ENCODE measurements at places on chromosomes 13 and 19. TPM values are rescaled to one million over a fixed set of nuclear protein-coding genes. Genes with fewer than 3 reads are reported as not detected.

Gene LACC1
- 3.3 TPM for total RNA-seq

Gene ZNF175
- total RNA-seq = 7.5 TPM

Gene LGALS14
- total RNA-seq = not detected

Gene SERP2
- total RNA-seq = 13.1 TPM

Gene STOML3
- not detected for total RNA-seq

Gene PALM
- total RNA-seq = 98.8 TPM

Gene CEACAM21
- total RNA-seq = 0.87 TPM

Gene TEX26
- not detected for total RNA-seq

Gene PPM1N
- total RNA-seq = not detected

Gene URI1
- total RNA-seq = 63.1 TPM

Gene IGSF23
- not detected for total RNA-seq

Gene ZMYM2
- 60.7 TPM for total RNA-seq

- H3K27me3 ChIP-seq = no peaks in the 10 kb centered on the region
- H3K4me1 ChIP-seq = no peaks in the 10 kb centered on the region
- DNase-seq = no peak
- H3K27ac ChIP-seq = no peak overlapping the region
- H3K4me3 ChIP-seq = no peak overlapping the region
Measured at GRCh38 chr13:30268673-30269072, 38.7 kb downstream of the KATNAL1 start.

GRCh38 chr19:46596008-46596407, 5.1 kb upstream of the CALM3 start:
- DNase-seq = no peak
- H3K27me3 ChIP-seq = no peaks in the 10 kb centered on the region
- no peaks in the 10 kb centered on the region for H3K4me1 ChIP-seq
- no peak overlapping the region for H3K27ac ChIP-seq
- H3K36me3 ChIP-seq = no peaks in the 10 kb centered on the region

DNA sequence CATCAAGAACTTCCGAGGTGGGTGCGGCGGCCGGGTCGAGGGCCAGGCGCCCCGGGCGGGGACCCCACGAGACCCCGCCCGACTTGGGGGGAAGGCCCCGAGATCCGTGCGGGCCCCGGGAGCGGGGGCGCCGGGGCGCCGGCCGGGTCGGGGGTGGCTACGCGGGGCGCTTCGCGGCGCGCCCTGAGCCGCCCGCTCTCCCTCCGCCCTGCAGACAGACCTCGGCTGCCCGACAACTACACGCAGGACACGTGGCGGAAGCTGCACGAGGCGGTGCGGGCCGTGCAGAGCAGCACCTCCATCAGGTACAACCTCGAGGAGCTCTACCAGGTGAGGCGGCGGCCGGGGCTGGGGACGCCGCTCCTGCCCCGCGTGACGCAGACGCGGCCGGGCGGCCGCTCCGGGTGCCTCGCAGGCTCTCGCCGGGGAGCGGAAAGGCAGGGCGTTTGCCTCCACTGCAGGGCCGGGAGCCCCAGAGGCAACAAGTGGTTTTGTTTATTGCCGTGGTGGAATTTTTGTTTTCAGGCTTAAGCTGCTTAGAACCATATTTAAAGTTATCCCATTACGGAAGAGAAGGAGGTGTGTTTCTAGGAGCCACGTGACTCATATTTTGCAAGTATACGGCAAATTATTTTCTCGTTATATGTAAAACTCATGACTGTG, 477 bp downstream of the CUL4A start:
- peak overlapping the region; percentile 75 for H3K4me3 ChIP-seq
- peak overlapping the region; percentile 100 for H3K27ac ChIP-seq
- peaks cover 28% of the 10 kb centered on the region for H3K4me1 ChIP-seq
- no peaks in the 10 kb centered on the region for H3K27me3 ChIP-seq

GRCh38 chr13:59340581-59340980, 823.1 kb downstream of the DIAPH3 start:
- no peak overlapping the region for H3K27ac ChIP-seq
- no peaks in the 10 kb centered on the region for H3K27me3 ChIP-seq
- no peaks in the 10 kb centered on the region for H3K4me1 ChIP-seq
- DNase-seq = no peak
- H3K36me3 ChIP-seq = no peaks in the 10 kb centered on the region
- H3K4me3 ChIP-seq = no peak overlapping the region

DNA sequence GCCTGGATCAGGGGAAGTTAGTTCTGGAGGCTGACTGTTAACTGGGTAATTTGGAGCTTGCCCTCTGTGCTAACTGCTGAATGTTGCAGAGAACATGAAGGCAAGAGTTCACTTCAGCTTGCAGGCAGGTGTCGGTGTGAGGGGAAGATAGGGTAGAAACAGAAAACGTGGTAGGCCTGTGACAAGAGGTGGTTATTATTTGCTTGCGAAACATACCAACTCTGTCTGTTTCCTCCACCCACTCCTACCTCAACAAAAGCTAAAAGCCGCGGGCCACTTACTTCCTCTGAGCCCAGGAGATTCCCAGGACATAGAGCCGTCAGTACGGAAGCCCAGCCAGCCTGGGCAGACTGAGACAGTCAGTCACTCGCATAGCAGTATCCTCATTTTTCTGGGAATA, 119.2 kb upstream of the ABCC4 start:
- H3K4me1 ChIP-seq = no peaks in the 10 kb centered on the region
- no peaks in the 10 kb centered on the region for H3K36me3 ChIP-seq
- H3K27me3 ChIP-seq = no peaks in the 10 kb centered on the region

DNA sequence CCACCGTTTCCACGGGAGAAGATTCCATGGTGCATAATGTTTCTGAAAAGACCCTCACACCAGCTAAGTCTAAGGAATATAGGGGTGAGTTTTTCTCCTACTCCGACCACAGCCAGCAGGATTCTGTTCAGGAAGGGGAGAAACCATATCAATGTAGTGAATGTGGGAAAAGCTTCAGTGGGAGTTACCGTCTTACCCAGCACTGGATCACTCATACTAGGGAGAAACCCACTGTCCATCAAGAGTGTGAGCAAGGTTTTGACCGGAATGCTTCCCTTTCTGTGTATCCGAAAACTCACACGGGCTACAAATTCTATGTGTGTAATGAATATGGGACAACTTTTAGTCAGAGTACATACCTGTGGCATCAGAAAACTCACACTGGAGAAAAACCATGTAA, 19.1 kb downstream of the ZNF473 start:
- H3K4me1 ChIP-seq = no peaks in the 10 kb centered on the region
- no peak overlapping the region for H3K4me3 ChIP-seq
- no peaks in the 10 kb centered on the region for H3K27me3 ChIP-seq

GRCh38 chr13:48531416-48532255, 1.2 kb downstream of the RCBTB2 start:
- peaks cover 13% of the 10 kb centered on the region for H3K4me1 ChIP-seq
- H3K27me3 ChIP-seq = no peaks in the 10 kb centered on the region
- peak overlapping the region; percentile 99 for H3K27ac ChIP-seq
- H3K36me3 ChIP-seq = no peaks in the 10 kb centered on the region

DNA sequence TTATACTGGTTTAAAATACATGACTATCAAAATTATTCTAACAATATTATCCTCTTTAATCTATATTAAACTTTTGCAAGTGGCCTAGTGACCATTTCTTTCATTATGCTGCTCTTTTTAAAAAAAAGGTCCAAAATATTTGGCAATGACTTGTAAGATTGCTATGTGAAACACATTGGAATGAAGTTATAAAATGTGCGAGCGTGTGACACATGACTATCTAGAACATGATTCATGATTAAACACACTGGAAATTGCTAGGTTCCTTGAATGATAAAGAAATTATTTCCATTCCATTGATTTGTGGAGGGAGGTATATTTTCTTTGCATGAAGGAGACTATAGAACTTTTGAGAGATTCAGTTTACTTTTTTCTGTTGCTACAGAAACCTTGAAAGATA, 739.1 kb downstream of the DIAPH3 start:
- H3K27me3 ChIP-seq = no peaks in the 10 kb centered on the region
- H3K4me1 ChIP-seq = no peaks in the 10 kb centered on the region
- no peak overlapping the region for H3K27ac ChIP-seq
- no peak for DNase-seq
- H3K36me3 ChIP-seq = no peaks in the 10 kb centered on the region
- no peak overlapping the region for H3K4me3 ChIP-seq

DNA sequence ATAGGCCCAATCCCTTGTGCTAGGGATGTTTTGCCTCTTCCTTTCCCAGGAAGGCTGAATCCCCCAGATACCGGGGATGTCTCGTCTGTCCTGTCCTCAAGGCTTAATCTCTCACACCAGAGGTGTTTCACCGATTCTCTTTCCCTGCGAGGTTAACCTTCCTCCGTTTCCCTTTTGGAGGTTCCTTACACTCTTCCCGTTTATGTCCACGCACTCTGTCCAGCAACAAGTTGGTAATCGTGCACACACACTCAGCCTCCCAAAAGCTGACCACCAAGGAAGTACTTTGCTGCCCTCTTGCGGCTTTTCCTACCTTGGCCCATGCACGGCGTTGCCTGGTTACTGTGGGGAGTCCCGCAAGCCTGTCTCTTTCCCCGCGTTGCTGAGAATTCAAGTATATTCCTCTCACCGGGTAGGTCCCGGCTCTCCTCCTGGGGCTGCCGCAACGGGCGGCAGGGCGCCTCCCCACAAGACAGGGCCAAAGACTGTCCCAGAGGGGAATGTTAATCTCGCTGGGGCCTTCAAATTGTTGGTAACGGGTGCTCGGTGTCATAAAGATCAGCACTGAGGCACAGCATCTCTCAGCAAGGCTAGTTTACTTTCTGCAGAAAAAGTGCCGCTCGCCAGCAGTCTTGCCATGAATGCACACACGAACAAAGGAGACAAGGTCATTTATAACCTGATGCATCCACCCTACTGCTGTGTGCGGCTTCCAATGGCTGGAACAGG, 36.7 kb upstream of the CD177 start:
- H3K36me3 ChIP-seq = no peaks in the 10 kb centered on the region
- no peak overlapping the region for H3K4me3 ChIP-seq
- no peaks in the 10 kb centered on the region for H3K27me3 ChIP-seq
- DNase-seq = no peak
- no peak overlapping the region for H3K27ac ChIP-seq

DNA sequence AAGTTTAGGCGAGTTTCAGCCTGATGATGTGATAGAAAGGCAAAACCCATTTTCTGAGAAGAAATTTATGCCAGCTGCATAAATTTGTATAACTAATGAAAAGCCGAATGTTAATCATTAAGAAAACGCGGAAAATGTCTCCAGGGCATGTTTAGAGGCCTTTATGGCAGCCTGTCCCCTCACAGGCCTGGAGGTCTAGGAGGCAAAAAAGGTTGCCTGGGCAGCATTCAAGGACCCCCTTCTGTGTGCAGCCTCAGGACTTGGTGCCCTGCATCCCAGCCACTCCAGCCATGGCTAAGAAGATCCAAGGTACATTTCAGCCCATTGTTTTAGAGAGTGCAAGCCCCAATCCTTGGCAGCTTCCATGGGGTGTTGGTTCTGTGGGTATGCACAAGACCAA, 614.2 kb downstream of the SLITRK5 start:
- H3K36me3 ChIP-seq = no peaks in the 10 kb centered on the region
- H3K27me3 ChIP-seq = no peaks in the 10 kb centered on the region
- DNase-seq = no peak
- no peak overlapping the region for H3K27ac ChIP-seq
- no peaks in the 10 kb centered on the region for H3K4me1 ChIP-seq
- H3K4me3 ChIP-seq = no peak overlapping the region

DNA sequence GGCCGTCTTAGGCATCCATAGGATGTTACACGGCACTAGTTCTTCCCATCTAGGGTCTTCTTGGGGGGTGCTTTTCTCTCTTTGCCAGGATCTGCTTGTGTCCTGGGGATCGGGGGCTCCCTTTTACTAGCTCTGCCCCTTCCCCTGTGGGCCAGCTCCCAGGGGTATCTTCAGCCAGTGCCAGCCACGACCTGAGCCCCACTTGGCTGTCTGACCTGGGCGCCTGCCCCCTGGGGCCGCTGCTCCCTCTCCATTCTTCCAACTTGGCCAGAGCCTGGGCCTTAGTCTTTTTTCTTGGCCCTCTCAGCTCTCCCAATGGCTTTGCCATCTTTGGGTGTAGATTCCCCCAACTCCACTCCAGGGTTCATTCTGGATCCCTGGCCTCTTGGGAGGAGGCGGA, 3.1 kb downstream of the PRKACA start:
- no peaks in the 10 kb centered on the region for H3K4me1 ChIP-seq
- H3K4me3 ChIP-seq = no peak overlapping the region
- peak overlapping the region; percentile 10 for H3K27ac ChIP-seq
- H3K36me3 ChIP-seq = no peaks in the 10 kb centered on the region
- DNase-seq = no peak
- H3K27me3 ChIP-seq = no peaks in the 10 kb centered on the region

GRCh38 chr13:76884186-76884906, 1.9 kb downstream of the KCTD12 start:
- peaks cover 25% of the 10 kb centered on the region for H3K4me1 ChIP-seq
- H3K27ac ChIP-seq = peak overlapping the region; percentile 98
- no peaks in the 10 kb centered on the region for H3K27me3 ChIP-seq
- no peaks in the 10 kb centered on the region for H3K36me3 ChIP-seq
- peak overlapping the region; percentile 74 for H3K4me3 ChIP-seq

GRCh38 chr13:84086847-84087162, 204.5 kb upstream of the SLITRK1 start:
- no peaks in the 10 kb centered on the region for H3K27me3 ChIP-seq
- H3K36me3 ChIP-seq = no peaks in the 10 kb centered on the region
- no peaks in the 10 kb centered on the region for H3K4me1 ChIP-seq
- no peak overlapping the region for H3K4me3 ChIP-seq

DNA sequence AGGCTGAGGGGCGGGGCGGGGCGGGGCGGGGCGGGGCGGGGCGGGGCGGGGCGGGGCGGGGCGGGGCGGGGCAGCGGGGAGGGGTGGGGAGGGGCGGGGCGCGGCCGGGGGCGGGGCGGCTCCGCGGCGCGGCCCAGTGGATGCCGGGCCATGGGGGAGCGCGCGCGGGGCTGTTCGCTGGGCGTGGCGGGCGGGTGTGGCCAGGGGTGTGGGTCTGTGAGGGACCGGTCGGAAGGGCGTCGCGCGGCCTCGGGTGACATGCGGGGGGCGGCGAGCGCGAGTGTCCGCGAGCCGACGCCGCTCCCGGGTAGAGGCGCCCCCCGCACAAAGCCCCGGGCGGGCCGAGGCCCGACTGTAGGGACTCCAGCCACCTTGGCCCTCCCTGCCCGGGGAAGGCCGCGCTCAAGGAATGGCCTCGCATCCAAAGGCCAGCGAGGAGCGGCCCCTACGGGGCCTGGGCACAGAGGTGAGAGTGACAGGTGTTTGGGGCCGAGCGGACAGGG, at the start of gene ZFP28:
ZFP28 (plus strand) TSS at position 188 of the 503 bp plus-strand sequence; CDS start at position 259, 71 bp downstream.
- no peaks in the 10 kb centered on the region for H3K27me3 ChIP-seq
- peaks cover 30% of the 10 kb centered on the region for H3K4me1 ChIP-seq
- H3K27ac ChIP-seq = peak within 1 kb of the TSS; percentile 85

DNA sequence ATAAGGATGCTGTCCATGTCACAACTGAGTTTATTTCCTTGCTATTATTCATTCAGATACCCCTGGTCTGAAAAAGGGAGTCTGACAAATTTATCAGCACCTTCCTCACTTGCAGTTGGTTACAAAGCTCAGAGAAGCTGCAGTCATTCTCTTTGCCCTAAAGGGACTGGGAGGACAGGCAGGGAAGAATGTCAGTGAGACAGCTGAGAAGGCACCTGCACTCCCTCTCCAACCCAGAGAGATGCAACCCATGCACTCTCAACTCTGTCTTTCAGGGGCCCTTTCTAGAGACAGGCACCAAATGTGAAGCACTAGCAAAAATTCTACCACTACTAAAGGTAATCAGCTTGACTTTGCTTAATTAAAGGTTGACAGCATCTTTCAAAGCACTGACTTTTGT, 83.3 kb downstream of the CRYL1 start:
- DNase-seq = no peak
- no peaks in the 10 kb centered on the region for H3K27me3 ChIP-seq
- H3K36me3 ChIP-seq = peaks cover 8% of the 10 kb centered on the region
- no peak overlapping the region for H3K27ac ChIP-seq
- H3K4me1 ChIP-seq = no peaks in the 10 kb centered on the region
- no peak overlapping the region for H3K4me3 ChIP-seq

GRCh38 chr13:50917572-50917971, 8.0 kb downstream of the RNASEH2B start:
- H3K4me1 ChIP-seq = peaks cover 28% of the 10 kb centered on the region
- H3K4me3 ChIP-seq = no peak overlapping the region
- peaks cover 6% of the 10 kb centered on the region for H3K36me3 ChIP-seq
